ENCODE measurements at places on chromosomes 12 and 14.

DNA sequence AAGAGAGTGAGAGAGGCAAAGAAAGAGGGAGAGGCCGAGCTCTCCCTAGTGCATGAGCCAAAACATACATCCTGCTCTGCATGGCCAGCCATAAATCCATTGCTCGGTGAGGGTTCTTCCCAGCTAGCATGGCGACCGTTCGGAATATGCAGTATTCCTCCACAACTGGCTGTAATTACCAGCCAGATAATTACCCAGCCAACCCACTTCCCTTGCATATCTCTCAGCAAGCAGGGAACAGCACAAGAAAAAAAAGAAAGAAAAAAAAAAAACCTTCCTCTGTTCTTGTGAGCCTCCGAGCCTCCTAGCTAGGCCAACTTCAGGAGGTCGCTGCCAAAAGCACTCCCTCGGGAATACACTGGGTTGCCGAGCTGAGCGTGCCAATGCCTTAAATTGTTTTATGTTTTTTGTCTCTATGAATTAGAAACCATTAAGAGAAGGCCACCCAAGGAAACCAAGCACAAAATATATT is 567.9 kb downstream of the MED13L start:
- no peaks in the 10 kb centered on the region for H3K27me3 ChIP-seq
- no peaks in the 10 kb centered on the region for H3K36me3 ChIP-seq
- DNase-seq, result no peak
- H3K4me3 ChIP-seq, result no peak overlapping the region

DNA sequence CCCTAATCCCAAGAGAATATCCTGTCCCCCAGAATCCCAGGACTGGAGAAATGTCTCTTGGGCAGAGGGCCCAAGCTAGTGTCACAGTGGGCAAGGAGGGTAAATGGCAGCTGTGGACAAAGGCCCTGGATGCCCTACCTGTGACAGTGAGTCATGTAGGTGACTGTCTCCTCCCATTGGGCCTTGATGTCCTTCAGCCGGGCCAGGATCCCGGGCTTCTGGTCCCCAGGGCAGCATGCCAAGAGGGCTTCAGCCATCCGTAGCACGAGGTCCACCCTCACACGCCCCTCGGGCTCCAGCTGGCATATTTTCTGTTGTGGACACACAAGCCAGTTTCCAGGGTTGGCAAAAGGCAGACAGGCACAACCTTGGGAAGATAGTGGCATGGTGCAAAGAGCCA is 48.8 kb downstream of the SYNE3 start:
- no peaks in the 10 kb centered on the region for H3K36me3 ChIP-seq
- H3K27ac ChIP-seq, result no peak overlapping the region
- no peaks in the 10 kb centered on the region for H3K27me3 ChIP-seq

- no peak for DNase-seq
- 0 out of 2 replicates have a peak, but pooled peaks cover 3% of the 10 kb centered on the region for H3K36me3 ChIP-seq
- no peaks in the 10 kb centered on the region for H3K27me3 ChIP-seq
- no peak overlapping the region for H3K27ac ChIP-seq
- H3K4me3 ChIP-seq, result no peak overlapping the region
Measured at GRCh38 chr12:823028-823698, 70.8 kb downstream of the WNK1 start.

DNA sequence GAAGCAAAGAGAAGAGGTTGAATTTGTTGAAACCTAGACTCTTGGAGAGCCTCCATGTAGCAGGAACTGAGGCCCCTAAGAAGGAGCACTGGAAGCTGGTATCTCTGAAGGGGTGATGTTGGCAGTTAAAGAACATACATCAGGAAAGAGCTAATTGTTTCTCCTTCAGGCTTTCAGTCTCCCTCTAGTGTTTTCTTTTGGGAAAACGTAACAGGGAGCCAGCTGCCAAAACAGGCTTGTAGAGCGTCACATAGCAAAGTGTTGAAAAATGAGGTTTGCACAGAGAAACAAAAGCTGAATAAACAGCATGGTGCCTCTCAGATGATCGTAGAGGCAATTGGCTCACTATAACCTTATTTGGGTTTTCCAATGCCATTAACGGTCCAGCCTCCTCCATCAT is 46.9 kb upstream of the CAND1 start:
- no peak overlapping the region for H3K4me3 ChIP-seq
- H3K36me3 ChIP-seq, result no peaks in the 10 kb centered on the region
- H3K27me3 ChIP-seq, result no peaks in the 10 kb centered on the region
- no peaks in the 10 kb centered on the region for H3K4me1 ChIP-seq
- peak; percentile 75 for DNase-seq
- no peak overlapping the region for H3K27ac ChIP-seq

Data from GM23338 (cell line).